ENCODE measurements at places on chromosomes 2 and 18.

- no peak for DNase-seq
Measured at GRCh38 chr2:48728840-48729239, 26.7 kb downstream of the LHCGR start.

- no peak for DNase-seq
Measured at GRCh38 chr2:46435796-46436360, 43.5 kb upstream of the TMEM247 start.

DNA sequence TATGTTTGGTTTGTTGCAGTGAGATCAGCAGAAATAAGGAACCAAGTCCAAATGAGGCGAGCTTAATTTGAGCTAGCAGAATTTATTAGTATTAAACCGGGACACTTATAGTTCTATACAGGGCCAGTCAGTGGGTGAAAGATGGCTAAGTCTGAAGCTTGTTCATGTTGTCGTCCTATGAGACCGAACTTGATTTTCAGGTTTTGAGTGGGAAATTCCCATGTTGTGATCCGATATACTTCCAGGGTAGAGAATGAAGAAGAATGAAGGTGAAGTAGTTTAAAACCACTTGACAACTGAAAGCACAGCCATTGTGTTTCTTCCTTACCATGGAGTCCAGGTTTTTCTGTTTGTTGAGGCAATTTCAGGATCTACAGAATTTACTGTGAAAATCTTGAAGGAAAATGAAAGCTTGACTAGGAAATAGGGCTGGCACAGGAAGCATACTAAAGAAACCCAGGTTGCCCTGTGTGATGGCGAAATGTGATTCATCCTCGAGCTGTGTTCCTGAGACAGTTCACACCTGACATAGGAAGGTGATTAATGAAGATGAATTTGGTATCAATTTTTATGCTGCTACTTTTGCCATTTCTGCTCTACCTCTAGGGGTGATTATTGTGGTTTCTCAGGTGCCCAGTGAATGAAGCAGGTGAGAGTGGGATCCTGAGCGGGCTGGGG lies 37.6 kb upstream of the MGAT5 start:
- peak; percentile 55 for DNase-seq

GRCh38 chr2:230541934-230542380 lies 126.0 kb downstream of the SP100 start:
- peak; percentile 41 for DNase-seq

DNA sequence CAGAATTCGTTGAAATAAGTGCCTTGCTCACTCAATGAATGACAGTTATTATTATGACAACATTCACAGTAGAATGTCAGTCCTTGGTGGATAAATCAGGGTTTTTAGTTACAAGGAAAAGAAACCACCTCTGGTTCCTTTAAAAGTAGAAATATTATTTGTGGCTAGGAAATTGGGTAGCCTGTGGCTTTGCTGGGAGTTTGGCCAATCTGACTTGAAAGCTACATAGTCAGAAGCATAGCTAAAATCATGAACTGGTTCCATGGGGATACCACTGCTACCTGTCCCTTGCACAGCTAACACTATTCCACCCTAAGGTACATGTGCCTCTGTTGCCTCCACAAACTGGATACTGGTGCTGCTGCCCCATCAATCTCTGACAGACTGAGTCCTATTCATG lies 12.8 kb upstream of the SMCHD1 start:
- DNase-seq, result no peak

DNA sequence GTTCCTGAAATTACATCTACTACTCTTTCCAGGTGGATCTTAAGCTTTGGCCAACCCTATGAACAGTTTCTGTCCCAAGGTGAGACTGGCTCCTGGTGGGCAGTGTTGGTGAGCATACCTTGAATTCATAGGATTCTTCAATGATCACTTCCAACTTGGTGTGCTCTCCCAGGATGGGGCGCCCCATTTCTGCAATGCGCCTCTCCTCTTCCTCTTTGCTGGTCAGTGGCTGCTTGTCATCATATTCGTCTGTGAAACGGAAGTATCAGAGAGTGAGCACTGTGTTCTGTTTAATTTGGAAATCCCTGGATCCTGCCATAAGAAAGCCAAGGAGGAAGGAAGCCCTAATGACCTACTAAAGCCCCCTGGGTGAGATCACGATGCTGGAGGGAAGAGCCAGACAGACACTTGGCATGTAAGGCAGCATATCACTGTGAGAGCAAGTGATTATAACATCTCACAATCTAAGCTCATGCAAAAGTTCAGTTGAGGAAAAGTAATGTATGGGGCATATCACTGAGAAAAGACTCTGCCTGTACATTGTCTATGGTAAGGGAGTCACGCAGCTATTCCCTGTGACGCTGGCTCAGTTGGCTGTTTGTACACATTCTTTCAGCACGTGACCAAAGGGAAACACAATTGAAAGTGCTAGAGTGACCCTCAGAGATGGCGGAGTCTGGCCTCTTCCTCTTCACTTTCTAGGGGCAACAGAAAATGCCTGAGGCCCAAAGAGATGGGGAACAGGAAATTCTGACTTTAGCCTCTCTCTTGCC lies 287.0 kb downstream of the SLC8A1 start:
- DNase-seq, result no peak

GRCh38 chr18:23918395-23919032 lies 96.0 kb upstream of the TTC39C start:
- peak; percentile 64 for DNase-seq

DNA sequence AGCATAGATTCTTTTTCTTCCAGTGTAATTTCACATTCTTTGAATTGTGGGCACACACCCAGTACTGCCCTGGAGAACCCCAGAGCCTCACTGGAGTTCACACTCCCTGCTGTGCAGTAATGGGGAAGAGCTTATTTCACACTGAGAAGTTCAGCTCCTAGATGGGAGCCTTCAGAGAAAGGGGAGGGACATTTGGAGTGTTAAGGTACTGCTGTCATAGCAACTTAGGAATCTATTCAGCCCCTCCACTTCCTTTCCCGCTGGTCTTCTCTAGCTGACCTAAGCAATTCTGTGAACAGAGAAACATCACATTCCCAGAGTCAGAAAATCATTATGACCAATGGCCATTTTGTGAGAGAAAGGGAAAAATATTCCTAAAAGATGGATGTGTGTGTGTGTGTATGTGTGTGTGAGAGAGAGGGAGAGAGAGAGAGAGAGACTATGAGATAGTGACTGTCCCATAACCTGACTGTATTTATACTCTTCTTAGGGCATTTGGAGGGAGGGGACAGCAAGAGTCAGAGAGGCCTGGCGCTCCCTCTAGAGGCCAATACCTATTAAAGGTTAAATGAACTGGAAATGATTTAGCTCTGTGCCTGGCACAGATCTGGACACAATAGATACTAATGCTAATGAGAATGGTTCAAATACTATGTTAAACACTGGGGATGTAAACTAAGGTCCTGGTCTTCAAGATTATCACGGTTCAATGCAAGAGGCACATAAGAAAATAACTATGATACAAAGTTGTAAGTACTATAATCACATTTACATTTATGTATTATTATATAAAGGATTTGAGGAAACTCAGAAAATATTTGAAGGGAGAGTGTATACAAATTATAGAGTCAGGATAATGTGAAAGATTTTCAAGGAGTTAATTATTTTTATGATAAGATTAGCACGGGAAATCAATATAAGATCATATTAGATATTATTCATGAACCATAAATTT lies 41.5 kb upstream of the RPE start:
- DNase-seq, result peak; percentile 67

GRCh38 chr2:24452502-24452885 lies 38.6 kb upstream of the NCOA1 start:
- DNase-seq, result no peak

- DNase-seq, result no peak
Measured at GRCh38 chr18:23970161-23971096, 44.1 kb upstream of the TTC39C start.

GRCh38 chr2:188798159-188798558 lies 176.0 kb upstream of the COL3A1 start:
- no peak for DNase-seq

GRCh38 chr2:11359865-11360264 lies 15.4 kb upstream of the ROCK2 start:
- no peak for DNase-seq

DNA sequence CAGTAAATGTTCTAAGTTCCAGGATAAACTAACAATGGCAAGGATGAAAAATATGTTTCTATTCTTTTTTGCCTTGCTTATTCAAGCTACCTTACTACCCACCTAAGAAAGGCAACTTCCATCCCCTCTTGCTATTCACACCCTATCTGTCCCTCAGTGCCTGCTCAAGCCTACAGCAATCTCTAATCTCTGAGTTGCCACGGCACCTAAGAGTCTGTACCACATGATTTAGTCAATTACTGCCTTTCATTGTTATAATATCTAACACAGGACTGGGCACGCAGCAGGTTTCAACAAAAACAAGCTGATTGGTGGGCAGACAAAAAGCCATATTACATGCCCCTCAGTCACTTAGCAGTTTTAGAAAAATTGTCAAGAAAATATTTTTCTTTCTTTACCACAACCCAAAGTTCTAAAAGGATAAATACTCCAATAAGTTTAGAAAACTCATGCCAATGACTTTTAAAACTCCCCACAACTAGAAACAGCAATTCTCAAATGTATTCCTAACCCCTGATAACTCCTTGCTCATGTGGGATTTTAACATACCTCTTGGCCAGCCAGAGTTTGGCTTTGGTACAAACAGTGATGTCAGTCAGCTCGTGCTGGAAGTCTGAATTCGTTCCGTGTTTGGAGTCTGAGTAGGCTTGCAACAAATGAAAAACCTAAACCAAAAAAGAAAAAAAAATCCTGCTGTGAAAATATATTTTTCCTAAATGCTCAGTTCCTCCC lies 117.3 kb upstream of the ZFP36L2 start:
- DNase-seq, result peak; percentile 69

DNA sequence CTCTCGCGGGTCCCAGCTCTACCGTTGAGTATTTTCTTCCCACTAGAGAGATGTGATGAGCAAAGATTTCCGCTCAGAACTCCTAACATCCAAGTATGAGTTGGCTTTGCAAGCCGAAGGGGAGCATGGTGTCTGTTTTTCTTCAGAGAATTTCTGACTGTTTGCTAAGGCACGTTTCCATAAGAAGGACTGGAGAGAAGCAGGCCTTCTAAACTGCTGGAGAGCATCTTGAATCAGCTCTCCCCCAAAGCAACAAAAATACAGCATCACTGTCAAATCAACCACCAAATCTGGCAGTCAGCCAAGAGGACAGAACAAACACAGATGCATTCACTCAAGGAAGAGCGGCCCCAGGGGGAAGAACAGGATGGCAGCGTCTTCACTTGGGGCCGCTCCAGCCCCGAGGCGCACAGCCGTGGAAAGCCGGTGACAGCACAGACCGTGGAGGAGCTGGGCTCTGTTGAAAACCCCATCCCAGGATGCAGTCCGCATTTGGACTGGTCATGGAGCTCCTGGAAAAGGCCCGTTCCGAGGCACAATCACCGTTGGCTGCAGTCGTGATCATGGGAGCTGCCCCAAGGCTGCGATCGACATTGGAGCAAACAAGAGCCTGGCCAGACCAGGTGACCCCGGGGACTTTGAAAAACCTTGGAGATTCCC lies 101.4 kb downstream of the NFATC1 start:
- no peak for DNase-seq

GRCh38 chr2:220847006-220847405 lies 725.1 kb downstream of the EPHA4 start:
- DNase-seq, result no peak

DNA sequence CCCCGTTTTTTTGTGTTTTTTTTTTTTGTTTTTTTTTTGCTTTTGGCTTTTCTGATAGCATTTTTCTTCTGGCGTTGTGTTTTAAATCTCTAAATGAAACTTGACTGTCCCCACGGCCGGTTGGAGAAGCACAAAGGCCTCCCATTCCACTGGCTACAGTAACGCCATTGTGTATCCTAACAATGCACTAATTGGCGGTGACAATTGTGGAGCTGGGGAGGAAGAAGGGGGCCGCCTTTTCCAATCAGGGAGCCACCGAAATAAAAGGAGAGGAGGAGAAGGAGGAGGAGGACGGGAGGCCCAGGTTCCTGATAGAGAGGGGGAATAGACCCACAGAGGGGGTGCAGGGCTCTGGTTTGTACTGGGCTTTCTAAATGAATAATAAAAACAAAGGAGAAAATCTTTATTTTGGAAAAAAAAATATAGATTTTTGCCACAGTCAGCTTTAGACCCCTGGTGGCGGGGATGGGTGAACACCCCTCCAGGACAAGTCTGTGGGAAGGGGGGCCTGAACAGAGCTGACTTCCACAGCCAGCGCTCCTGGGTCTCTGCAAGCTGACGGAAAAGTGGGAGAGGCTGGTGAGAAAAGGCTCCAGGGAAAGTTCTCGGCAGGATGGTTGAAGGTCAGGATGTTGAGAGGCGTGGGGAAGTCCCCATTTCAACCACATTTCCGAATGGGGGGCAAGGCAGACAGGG lies 43.7 kb upstream of the FZD5 start:
- DNase-seq, result no peak

DNA sequence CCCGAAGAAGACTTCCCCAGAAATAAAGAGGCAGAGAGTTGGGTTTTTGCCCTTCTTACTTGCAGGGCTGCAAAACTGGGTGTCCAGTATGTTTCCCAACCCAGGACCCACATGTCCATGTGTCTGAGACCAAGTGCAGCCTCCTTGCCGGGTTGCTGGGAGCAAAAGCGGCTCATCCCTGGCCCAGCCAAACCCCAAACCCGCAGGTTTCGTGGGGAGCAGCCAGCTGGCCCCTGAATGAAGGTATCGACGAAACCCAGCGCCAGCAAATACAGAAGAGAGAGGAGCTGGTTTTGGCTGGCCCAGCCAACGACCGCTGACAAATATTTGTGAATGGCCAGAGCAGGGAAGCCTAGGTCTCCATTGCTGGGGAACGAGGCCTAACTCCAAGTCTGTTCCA lies 197.1 kb downstream of the SMAD7 start:
- no peak for DNase-seq

DNA sequence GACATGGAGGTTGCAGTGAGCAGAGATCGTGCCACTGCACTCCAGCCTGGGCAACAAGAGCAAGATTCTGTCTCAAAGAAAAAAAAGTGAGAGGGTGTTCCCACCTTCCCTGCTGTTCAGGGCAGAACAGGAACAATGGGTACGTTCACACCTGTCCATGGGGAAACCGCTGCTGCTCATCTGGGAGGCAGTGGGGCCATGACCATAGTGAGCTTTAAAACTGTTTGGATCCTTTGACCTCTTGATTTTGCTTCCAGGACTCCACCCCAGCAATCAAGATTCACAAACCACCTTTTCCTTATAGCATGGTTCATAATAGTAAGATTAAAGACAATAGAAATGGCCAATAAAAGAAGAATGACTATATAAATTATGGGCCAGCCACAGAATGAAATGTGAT lies 209.2 kb downstream of the ARL4C start:
- DNase-seq, result no peak

Measured in kidney tubule cell (primary cell).